ENCODE measurements at places on chromosomes 6 and 20.

DNA sequence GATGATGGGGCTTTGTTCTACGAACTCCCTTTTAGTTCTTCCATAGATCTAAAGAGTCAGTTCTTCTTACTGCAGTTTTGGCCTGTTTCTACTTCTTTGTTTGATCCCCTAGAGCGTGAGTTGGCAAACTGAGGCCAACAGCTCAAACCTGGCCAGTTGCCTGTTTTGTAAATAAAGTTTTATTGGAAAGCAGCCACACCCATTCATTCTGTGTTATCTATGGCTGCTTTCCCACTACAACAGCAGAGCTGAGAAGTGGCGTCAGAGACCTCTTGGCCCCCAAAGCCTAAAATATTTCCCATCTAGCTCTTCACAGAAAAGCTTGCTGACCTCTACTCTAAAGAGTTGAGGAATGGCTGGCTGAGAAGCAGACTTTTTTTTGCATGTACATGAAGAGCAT is 52.2 kb downstream of the EYA2 start:
- no peak for DNase-seq

- no peak for DNase-seq
These were observed 435 bp downstream of the DLK2 start for GRCh38 chr6:43454696-43455530.

DNA sequence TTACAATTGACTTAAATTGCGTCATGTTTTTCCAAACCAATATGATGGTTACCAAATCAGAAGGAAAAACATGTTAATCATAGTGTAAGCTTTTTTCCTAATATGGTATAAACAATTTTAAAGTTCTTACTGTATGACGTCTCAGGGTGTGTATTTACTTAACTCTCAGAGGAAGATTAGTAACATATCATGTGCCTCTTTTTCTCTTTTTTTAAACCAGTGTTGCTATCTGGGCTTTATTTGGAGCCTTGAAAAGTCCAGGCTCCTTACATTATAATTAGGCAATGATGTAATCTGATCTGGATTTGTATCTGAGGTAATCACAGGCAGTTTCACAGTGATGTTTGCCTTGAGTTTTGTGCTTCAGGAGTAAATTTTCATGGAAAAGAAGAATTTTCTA is 20.4 kb upstream of the RAB23 start:
- DNase-seq = no peak

- DNase-seq = no peak
These were observed 1.2 kb downstream of the RNF217 start for GRCh38 chr6:124963416-124963785.

DNA sequence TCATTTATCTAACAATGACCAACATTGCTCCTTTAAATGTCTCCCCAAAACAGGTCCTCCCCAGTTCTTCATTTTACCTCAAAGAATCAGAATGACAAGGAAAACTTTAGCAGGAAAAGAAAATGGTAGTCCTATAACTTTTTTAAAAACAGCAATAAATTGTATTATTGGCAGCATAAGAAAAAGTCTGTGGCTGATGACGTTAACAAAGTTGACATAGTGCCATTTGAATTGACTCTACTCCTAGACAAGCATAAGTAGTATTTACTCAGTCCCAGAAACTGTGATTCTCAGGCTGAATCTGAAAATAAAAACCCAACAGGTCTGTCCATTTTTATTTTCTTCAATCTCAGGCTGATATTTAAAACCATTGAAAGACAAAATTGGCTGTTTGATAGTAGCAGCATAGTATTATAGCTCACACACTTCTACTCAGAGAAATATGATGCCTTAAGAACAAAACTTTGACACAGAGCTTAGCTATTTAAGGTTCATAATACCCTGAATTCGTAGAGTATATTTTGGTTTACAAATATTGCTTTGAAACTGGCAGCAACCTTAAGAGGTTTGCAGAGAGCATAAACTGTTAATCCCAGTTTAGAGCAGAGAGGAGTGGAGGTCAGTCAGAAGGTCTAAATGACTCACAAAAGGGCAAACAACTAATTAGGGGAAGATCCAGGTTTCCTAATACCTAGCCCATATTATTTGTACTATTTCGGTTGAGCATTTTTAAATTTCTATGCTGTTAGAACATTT is 35.0 kb upstream of the TENT5A start:
- no peak for DNase-seq

- no peak for DNase-seq
These were observed 104.5 kb downstream of the MKKS start for GRCh38 chr20:10329387-10330005.

DNA sequence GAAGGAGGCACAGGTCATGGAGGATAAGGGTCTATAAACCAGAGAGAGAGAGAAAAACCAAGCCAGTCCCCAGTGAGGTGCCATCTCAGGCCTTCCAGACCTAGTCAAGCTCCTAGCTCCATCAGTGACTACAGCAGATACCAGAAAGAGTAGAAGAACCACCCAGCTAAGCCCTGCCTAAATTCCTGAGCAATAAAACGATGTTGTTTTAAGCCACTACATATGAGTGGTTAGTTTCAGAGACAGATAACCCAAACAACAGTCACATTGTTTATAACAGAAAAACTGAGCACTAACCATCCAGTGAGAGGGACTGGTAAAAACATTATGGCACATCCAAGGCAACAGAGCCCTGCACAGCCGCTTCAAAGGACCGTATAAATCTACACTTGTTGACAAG is 59.2 kb downstream of the BMP7 start:
- DNase-seq = no peak

DNA sequence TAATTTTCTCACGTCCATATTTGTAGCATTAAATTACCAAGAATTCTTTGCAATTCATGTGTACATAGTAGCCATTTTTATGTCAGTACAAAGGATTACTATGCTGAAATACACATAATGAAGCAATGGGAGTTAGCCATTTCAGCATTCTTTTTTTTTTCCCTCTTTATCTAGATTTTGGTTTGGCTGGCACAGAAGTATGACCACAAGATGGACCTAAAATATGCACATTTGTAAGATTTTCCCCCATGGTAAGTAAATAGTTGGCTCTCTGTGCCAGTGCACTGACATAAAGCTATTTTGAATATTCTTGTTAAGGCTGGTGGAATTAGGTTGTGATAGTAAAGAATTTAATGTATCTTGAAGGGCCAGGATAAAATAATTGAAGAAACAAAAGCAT is 486.1 kb upstream of the BTBD3 start:
- DNase-seq = no peak

DNA sequence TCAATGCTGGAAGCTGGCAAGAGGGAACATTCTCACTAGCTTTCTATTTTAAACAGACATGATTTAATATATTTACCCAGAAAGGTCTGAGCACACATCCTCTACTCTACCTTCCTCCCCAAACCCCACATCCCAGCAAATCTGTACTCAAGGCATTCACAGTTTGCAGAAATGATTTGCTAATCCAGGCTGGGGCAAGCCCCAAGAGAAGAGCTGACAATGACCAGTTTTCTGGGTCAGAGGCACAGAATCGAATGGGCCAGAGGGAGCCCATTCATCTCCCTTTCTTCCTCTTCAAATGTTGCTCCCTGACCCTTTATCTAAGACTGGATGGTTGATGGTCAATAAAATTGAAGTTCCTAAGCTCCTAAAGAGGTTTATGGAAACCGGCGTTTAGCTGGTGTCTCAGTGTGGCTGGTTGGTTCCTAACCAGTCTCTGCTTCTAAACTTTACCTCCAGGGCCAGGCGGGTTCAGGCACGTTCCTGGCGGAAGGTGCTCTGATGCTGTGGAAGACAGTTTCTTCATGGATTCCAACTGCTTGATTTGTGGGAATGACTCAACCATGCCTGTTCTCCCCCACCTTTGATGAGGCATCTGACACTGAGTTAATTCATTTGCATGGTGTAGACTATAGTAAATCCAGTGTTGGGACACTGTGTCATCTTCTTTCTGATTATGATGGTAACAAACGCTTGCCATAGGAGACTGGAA is 96.4 kb upstream of the IYD start:
- no peak for DNase-seq

- no peak for DNase-seq
These were observed 217.6 kb downstream of the ZNF217 start for GRCh38 chr20:53376021-53376420.

GRCh38 chr6:7880718-7881107 is 29.9 kb downstream of the TXNDC5 start:
- no peak for DNase-seq

All from esophagus squamous epithelium (tissue), 5 donors.